ENCODE measurements at places on chromosomes 4 and X.

- no peak overlapping the region for H3K4me3 ChIP-seq
- no peaks in the 10 kb centered on the region for H3K36me3 ChIP-seq
- no peaks in the 10 kb centered on the region for H3K27me3 ChIP-seq
- no peak for DNase-seq
- no peak overlapping the region for H3K27ac ChIP-seq
Observed at GRCh38 chrX:43716696-43717095, 60.6 kb downstream of the MAOA start.

- peaks cover 9% of the 10 kb centered on the region for H3K4me1 ChIP-seq
- peaks cover 13% of the 10 kb centered on the region for H3K36me3 ChIP-seq
- DNase-seq: peak; percentile 49
- H3K4me3 ChIP-seq: peak within 1 kb of the TSS; percentile 79
- H3K27me3 ChIP-seq: no peaks in the 10 kb centered on the region
Observed at GRCh38 chrX:77899081-77899828, at the start of gene COX7B. Gene COX7B (plus strand): TSS chrX:77899468. CDS start chrX:77899554, 86 bp downstream.

DNA sequence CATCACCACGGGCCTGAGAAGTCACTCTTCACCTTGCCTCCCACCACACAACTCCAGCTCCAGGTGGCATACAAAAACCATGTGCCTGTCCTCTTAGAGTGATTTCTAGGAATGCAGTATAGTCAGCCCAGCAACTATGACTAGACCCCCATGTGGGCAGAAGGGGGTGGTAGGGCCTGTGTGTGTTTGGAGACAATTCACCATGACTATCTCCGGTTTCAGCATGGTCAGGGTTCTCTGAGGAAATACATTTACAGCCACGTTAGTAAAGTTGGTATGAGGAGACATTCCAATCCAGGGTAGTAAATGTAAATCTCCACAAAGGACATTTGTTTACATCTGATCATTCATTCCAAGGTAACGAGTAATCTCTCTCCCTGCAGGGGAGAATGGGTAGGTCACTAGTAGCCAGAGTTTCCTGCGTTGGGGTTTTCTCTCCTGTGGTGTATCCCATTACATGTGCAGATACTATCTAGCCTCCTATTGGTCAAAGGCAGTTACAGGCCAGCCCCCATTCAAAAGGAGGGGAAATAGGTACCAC is 4.2 kb upstream of the MTMR1 start:
- no peak overlapping the region for H3K27ac ChIP-seq
- no peaks in the 10 kb centered on the region for H3K36me3 ChIP-seq
- DNase-seq: no peak
- H3K4me3 ChIP-seq: no peak overlapping the region

DNA sequence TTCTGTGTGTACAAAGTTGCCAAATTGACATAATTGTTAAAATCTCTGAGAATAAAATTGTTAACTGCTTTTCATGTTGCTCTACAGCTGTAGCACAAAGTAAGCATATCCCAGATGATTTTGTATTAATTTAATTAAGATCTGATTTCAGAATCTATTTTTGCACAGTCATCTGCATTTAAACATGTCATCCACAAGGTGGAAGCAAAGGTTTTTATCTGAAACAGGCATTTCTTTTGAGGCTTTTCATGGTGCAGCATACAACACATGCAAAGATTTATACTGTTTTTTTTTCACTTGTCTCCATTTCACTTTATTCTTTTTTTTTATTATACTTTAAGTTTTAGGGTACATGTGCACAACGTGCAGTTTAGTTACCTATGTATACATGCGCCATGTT is 51.2 kb downstream of the GC start:
- H3K4me3 ChIP-seq: no peak overlapping the region
- H3K4me1 ChIP-seq: no peaks in the 10 kb centered on the region
- H3K36me3 ChIP-seq: peaks cover 4% of the 10 kb centered on the region
- no peak overlapping the region for H3K27ac ChIP-seq

- no peaks in the 10 kb centered on the region for H3K27me3 ChIP-seq
- no peak overlapping the region for H3K27ac ChIP-seq
- DNase-seq: no peak
Observed at GRCh38 chr4:65416891-65417290, 253.4 kb downstream of the EPHA5 start.

GRCh38 chr4:159434114-159434870 is 331.4 kb downstream of the RAPGEF2 start:
- no peak overlapping the region for H3K4me3 ChIP-seq
- H3K27ac ChIP-seq: no peak overlapping the region
- DNase-seq: no peak
- H3K4me1 ChIP-seq: peaks cover 3% of the 10 kb centered on the region

DNA sequence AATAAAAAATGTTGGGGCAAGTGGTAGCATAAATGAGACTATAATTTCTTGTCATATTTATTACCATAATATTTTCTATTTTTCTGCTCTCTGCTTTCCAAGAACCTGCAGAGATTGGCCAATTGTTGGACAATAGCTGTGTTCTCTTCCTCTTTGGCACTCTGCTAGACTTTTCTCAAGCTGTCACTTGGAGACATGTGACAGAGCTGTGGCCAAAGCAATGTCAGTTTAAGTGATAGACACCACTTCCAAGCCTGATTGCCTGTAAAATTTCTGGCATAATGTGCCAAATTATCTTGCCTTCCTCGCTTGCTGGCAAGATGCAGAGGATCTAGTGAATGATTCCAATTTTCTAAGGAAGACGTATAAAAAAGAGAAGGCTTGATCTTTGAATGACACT is 162.2 kb upstream of the NDST4 start:
- no peaks in the 10 kb centered on the region for H3K36me3 ChIP-seq
- no peak for DNase-seq
- no peak overlapping the region for H3K27ac ChIP-seq
- H3K4me3 ChIP-seq: no peak overlapping the region

GRCh38 chr4:590313-590841 is 14.3 kb upstream of the TMEM271 start:
- no peak for DNase-seq
- no peak overlapping the region for H3K4me3 ChIP-seq
- peaks cover 53% of the 10 kb centered on the region for H3K27me3 ChIP-seq
- no peaks in the 10 kb centered on the region for H3K4me1 ChIP-seq
- H3K36me3 ChIP-seq: no peaks in the 10 kb centered on the region
